ENCODE measurements at places on chromosomes 11 and 22.

- no peak for DNase-seq
These were observed 211.7 kb downstream of the NTM start for GRCh38 chr11:131582021-131582525.

- DNase-seq: no peak
These were observed 20.3 kb downstream of the BBOX1 start for GRCh38 chr11:27060816-27061460.

GRCh38 chr22:31103899-31104694 is 3.3 kb downstream of the SELENOM start:
- DNase-seq: no peak

- no peak for DNase-seq
These were observed 1.0 kb upstream of the POLD4 start for GRCh38 chr11:67354075-67355022.

- no peak for DNase-seq
These were observed 534.8 kb downstream of the INSC start for GRCh38 chr11:15649371-15650104.

DNA sequence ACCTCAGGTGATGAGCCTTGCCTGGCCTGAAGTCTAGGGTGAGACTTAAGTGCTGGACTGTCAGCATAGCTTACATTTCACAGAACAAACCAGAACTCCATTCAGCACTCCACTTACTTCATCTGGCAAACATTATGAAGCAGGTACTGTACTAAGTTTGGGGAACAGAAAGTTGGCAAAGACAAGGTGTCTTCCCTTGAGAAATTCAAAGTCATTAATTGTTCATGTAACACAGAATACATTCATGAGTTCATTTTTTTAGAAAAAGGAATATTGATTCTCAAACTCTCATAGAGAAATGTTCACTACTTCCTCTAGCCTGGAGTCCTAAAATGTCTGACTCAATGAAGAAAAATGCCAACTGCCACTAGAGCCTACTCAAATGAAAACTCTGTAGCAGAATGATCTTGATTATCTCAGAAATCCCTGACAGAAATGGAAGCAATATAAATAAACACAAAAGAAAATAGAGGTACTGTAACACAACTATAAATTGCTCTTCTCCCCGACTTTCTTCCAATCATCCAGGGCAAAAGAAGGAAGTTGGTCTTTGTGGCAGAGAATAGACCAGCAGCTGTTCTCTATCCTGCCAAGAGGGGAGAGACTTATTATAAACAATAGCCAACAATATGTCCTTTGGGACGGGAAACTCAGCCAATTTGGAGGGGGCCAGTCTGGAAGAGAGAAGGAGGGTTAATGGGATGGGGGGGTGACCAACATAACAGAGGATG is 129.2 kb upstream of the MTMR2 start:
- DNase-seq: no peak

GRCh38 chr11:67355023-67355793 is 1.9 kb upstream of the POLD4 start:
- DNase-seq: no peak
